ENCODE measurements at places on chromosomes 5 and 9. TPM values are rescaled to one million over a fixed set of nuclear protein-coding genes. Genes with fewer than 3 reads are reported as not detected.

DNA sequence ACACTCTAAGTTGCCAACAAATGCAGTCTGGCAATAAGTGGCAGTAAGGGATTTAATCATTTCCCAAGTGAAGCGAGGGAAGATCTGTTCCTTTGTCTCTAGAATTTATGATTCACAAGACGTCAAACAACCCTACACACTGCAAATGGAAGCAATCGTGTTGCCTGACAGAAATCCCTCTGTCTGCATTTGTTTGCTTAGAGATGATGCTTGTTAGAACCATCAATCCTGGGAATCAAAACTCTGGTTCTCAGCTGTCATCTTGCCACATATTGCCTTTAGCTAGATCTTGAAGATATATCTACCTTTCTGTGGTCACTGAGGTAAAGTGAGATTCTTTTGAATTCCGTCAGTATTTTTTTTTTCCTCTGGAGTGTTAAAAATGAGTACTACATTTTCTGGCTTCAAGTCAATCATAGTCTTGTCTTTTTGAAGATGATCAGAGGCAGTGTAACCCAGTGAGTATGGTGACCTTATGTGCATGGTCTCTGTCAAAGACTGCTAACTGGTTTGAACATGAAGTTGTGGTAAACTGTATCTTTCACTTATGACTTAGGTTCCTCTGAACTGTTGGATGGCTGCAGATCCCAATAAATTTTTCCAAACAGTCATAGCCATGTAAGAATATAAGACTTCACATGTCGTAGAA lies 106.4 kb upstream of the STARD4 start:
- DNase-seq: no peak

GRCh38 chr5:172450861-172451695 lies 3.2 kb downstream of the SH3PXD2B start:
- DNase-seq: no peak

DNA sequence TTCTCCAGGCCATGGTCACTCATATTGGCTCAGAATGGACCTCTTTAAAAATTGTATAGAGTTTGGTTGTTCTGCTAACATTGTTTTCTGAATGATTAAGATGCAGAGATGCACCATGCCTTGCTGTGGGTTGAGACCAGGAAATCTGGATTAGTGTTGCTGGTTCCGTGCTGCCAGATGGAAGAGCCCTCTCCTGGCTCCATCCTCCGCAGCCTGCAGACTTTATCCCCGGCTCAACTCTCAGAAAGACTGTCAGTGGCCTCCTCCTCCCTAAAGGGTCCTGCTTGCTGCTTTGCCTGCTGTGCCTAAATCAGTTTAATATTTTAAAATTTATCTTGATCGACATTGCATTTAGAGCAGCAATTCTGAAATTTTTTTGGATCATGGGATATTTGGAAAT lies 196.7 kb downstream of the TENT4A start:
- no peak for DNase-seq

Gene SOWAHA
- 0.05 TPM for polyA plus RNA-seq

DNA sequence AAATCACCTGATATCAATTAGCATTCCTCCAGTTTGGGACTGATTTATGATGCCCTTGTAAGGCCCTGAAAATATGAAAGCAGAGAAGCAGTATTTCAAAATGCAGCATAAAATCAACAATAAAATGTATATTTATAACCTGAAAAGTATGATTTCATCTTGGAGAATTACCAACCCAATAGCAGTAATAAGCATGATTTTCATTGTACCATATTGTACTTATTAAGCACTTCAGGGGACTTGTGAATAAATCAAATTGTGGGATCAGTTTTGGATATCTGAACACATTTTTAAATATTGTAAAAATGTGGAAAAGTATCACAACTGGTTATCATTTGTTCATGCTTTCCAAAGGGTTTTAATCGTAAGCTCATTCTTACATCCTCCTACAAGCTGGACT lies 250.8 kb downstream of the DMRT2 start:
- no peak for DNase-seq

DNA sequence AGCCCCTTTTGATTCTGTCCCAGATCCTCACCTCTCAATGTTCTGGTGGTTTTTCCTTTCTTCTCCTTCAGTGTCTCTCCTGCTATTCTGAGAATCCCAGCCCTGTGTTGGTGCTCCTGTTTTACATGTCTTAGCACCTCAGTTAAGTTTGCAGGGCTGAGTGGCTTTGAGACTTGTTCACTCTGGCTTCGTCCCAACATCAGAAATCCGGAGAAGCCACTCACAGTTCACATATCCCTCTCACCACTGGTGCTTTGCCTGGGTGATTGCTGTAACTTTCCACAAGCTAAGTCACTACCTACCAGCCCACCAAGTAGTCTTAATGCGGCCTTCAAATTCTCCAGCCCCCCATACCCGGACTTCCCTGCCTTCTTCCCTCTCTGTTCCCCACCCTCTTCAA lies 40.2 kb downstream of the CYFIP2 start:
- no peak for DNase-seq

GRCh38 chr5:2566284-2566683 lies 185.2 kb downstream of the IRX2 start:
- DNase-seq: no peak

GRCh38 chr9:92720807-92721535 lies 43.7 kb downstream of the BICD2 start:
- no peak for DNase-seq

GRCh38 chr5:10594591-10595210 lies 30.8 kb downstream of the ANKRD33B start:
- no peak for DNase-seq

DNA sequence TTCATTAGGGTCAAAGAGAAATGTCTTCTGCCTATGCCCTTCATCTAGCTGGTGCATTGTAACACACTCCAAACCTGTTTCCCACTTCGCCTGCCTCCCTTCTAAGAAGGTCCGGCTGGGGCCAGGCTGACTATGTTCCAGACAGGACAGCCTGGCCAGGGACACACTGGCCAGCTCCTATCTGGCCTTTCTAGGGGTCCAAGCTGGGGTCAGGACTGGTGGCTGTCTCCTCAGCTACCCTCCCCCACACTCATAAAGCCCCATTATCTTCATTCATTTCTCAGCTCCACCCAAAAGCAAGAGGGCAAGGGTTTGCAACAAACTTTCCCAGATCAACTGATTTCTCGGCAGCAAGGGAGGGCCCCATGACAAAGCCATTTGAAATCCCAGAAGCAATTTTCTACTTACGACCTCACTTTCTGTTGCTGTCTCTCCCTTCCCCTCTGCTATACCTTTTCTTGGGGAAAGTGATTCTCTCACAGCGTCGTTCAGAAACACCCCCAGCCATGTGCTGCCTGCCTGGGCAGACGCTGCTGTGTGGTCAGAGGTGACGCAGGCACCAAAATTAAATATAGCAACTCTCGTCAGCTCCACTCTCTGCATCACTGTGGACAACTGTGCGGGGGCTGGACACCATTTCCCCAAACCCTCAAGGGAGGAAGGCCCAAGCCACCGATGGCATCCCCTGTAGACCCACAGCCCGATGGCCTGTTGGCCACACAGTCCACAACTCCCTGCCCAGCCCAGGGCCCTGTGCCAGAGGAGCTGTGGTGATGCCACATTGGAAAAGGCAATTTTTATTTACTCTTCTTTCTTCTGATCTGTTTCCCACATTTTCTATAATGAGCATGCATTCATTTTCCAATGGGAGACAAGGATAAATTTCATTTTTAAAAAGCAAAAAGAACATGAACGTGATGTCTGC lies 6.1 kb downstream of the IL13 start:
- DNase-seq: no peak

DNA sequence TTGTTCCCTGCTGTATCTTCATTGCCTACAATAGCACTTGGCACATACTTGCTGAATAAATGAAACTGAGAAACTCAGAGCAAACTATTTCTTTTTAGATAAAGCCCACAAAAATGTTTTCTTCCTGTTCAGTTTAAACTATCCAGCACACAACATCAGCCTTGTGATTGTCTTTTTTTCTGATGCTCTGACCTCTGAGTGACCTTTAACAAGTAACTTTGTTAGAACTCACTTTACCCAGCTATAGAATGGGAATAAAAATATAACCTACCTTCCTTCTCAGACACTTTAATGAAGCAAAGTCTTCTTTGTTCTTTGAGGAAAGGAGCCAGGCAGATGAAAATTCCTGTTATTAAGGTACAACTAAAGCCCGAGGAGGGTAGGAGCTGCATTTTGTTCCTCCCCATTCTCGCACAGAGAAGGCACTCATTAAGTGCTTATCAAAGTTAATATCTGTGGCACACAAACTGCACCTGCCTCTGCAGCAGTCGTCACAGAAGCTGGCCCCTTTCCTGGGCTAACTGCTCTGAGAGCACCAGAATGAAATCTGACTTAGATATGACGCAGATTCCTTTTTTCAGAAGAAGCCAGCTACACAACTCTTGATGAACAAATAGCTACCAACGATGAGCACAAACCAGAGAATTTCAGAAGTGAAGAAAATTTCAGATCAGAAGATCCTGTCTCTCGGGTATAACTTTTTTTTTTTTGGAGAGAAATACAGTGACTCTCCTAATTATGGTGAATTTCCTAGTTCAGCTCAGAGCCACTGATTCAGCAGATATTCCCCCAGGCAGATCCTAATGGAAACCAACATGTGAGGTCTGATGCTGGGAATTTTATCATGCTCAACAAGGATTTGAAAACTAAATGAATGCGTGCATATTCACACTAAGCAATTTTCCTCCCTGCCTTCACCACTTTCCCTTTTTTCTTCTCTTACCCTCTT lies 31.0 kb upstream of the NR3C1 start:
- DNase-seq: no peak

Gene GPR150
- polyA plus RNA-seq: 0.24 TPM

Gene ADAMTS6
- polyA plus RNA-seq: 21.3 TPM

Gene CFAP157
- polyA plus RNA-seq: 0.14 TPM
